ENCODE measurements at places on chromosomes 11 and 22.

- DNase-seq: no peak
Observed at GRCh38 chr11:72173291-72173690, 18.6 kb upstream of the FOLR1 start.

- DNase-seq: peak; percentile 58
Observed at GRCh38 chr11:103798446-103798845, 238.0 kb upstream of the DDI1 start.

GRCh38 chr22:45090497-45090910 is 73.2 kb upstream of the NUP50 start:
- DNase-seq: peak; percentile 25

DNA sequence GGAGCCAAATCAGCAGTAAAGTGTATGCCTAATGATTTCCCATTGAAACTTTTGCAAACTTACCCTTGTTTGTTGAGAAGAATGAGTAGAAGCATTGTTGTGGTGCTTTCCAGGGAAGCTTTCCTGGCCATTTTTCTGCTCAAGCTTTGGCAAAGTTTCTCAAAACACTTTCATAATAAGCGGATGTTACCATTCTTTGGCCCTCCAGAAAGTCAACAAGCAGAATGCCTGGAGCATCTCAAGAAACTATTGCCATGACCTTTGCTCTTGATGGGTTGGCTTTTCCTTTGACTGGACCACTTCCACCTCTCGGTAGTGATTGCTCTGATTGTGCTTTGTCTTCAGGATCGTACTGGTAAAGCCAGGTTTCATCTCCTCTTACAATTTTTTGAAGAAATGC is 10.7 kb downstream of the PIWIL4 start:
- DNase-seq: no peak

- DNase-seq: peak; percentile 80
Observed at GRCh38 chr11:32434356-32435151, 785 bp downstream of the WT1 start.

- DNase-seq: no peak
Observed at GRCh38 chr11:17410606-17411379, 22.3 kb upstream of the KCNJ11 start.

- no peak for DNase-seq
Observed at GRCh38 chr22:46024136-46024840, 47.3 kb upstream of the WNT7B start.

DNA sequence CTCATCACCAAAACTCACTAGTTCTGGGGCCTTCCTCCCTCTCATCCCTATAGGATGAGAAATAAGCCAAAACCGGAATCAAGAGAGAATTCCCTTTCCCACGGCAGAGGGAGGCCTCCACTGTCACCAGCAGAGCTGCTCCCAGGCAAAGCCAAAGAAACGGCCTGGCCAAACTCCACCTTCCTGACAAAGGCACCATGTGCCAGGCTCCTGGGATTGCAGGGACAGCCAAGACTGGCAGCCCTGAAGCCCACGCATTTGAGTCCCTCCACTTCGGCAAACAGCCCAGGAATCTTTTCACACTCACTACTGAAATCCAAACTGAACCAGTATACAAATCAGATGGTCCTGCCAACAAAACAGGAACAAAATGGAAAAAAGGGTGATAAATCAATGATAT is 6.1 kb downstream of the SMCO4 start:
- no peak for DNase-seq

DNA sequence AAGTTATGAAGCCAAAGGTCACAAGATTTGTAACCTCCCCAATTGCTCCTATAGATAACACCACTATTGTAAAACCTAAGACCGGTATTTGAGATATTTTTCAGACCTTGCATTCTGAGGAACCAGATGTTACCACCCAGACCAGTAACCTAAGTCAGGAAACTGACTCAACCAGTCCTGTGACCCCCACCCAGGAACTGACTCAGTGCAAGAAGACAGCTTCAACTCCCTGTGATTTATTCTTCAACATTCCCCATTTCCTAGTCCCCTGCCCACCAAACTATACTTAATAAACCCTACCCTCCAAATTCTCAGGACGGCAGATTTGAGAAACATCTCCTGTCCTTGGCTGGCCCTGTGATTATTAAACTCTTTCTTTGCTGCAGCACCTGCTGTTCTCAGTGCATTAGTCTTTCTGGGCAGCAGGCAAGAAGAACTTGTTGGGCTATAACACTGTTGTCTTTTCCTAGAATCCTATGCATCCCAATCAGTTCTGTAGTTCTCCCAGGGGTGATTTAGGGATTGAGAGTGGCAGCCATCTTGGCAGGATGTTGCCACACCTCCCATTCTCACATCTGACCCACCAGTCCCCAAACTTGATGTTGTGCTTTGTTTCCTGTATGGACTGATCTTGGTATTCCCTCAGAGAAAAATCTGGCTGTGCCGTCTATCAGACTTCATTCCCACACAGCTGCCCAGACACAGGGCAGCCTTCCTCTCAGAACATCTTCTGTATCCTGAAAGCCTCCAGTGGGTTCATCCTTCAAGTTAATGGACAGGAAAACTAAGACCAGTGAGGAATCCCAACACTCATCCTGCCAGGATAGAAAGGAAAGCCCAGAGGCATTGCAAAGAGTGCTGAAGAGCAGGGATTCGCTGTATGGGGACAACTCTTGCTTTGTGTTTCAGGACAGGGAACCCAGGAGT is 104.0 kb downstream of the PDE2A start:
- peak; percentile 96 for DNase-seq

- no peak for DNase-seq
Observed at GRCh38 chr22:45262931-45263462, 21.8 kb upstream of the UPK3A start.

- no peak for DNase-seq
Observed at GRCh38 chr11:7487360-7487759, 2.1 kb downstream of the OLFML1 start.

GRCh38 chr11:21567645-21568290 is 625.1 kb upstream of the ANO5 start:
- DNase-seq: no peak

DNA sequence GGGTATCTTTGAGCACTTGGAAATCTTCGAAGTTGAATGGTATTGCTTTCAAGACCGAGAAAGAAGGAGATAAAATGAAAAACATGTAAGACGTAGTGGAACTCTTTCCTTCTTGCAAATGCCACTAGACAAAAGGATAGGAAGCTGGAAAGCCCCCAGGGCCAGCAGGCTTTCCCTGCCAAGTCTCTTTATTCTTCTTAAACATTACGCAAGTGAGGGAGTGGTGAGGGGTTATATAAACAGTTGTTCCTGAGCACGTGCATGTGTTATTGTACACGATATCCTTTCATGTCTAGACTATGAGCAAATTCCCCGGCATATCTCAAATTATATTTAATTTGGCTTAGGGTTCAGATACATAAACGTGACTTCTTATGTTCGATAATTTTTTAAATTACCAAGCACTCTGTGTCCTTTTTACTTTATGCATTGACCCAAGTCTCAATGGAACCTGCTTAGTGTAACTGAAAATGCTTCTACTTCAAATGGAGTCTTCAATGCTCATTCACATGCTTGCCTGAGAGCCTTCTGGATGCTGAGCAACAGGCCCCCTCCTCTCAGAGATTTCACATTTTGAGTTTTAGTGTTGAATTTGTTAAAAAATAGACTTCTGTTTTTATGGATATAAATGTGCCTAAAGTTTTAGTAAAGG is 59.0 kb downstream of the PPP2R1B start:
- DNase-seq: peak; percentile 91

DNA sequence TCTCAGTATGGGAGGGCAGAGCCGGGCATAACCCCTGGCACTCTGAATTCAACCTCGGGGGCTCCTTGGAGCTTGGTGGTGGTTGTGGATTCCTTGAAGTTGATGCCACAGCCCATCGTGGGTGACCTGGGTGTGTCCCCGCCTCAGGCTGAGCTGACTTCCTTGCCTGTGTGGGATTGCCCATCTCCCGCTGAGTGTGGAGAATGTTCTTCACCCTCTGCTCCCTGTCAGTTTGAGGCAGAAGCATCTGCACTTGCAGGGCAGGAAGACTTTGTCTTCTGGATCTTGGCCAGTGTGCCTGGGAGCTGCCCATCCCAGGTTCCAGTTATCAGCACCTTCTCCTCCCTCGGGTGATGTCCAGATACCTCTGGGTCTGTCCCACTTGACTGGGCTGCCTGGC is 25.3 kb downstream of the CD82 start:
- no peak for DNase-seq

GRCh38 chr11:92885600-92885999 is 83.9 kb upstream of the MTNR1B start:
- DNase-seq: no peak

DNA sequence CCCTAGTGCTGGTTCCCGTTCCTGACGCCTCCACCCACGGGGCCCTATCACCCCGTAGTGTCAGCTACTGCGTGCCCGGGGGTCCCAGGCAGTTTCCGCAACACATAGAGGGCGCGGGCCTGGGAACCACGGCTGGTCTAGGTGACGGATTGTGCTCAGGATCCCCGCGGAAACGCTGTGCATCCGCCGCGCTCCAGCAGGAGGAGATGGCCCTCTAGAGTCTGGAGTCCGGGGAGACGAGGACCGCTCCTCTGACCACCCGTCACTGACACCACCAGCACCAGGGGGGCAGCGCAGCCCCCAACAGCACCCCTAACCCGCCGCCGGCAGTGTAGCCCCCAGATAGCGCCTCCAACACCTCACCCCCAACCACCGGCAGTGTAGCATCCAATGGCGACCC is 4.4 kb upstream of the RFPL3 start:
- no peak for DNase-seq

- DNase-seq: no peak
Observed at GRCh38 chr11:69243496-69244200, 50.3 kb upstream of the MYEOV start.

- no peak for DNase-seq
Observed at GRCh38 chr22:29385151-29385704, 3.1 kb downstream of the AP1B1 start.

- DNase-seq: no peak
Observed at GRCh38 chr11:86723281-86723680, 50.9 kb upstream of the ME3 start.

GRCh38 chr11:64248578-64248977 is 1.8 kb upstream of the PPP1R14B start:
- no peak for DNase-seq

- DNase-seq: no peak
Observed at GRCh38 chr11:67062526-67063373, 6.1 kb downstream of the RHOD start.

- no peak for DNase-seq
Observed at GRCh38 chr11:109814824-109815223, 278.4 kb upstream of the ZC3H12C start.

GRCh38 chr22:49573109-49573765 is 254.4 kb downstream of the BRD1 start:
- DNase-seq: no peak

- no peak for DNase-seq
Observed at GRCh38 chr11:46161201-46161600, 39.9 kb upstream of the PHF21A start.

GRCh38 chr11:100152766-100153165 is 534.3 kb upstream of the ARHGAP42 start:
- no peak for DNase-seq

GRCh38 chr11:104916442-104916841 is 18.2 kb upstream of the CASP12 start:
- no peak for DNase-seq

- peak; percentile 12 for DNase-seq
Observed at GRCh38 chr11:83521647-83522596, 235.8 kb upstream of the CCDC90B start.

- DNase-seq: no peak
Observed at GRCh38 chr11:2276280-2277007, 6.1 kb upstream of the ASCL2 start.

GRCh38 chr11:1293619-1294015 is 15.8 kb downstream of the TOLLIP start:
- no peak for DNase-seq

Measured in cardiac fibroblast (primary cell).